Adrenal gland (tissue), 19 donors: ENCODE measurements at places on chromosomes 3 and 15. TPM values are rescaled to one million over a fixed set of nuclear protein-coding genes. Genes with fewer than 3 reads are reported as not detected.

The ATP10A gene
- polyA plus RNA-seq: 19.6 TPM

The SAMMSON gene
- polyA plus RNA-seq: not detected

The TF gene
- 1.9 TPM for polyA plus RNA-seq

The RBMS3 gene
- 8.7 TPM for polyA plus RNA-seq

The RBM6 gene
- 54.6 TPM for polyA plus RNA-seq

The KLHL25 gene
- 1.4 TPM for polyA plus RNA-seq

The ADPRH gene
- 13.5 TPM for polyA plus RNA-seq

The TMOD2 gene
- polyA plus RNA-seq: 1.4 TPM

The SPTBN5 gene
- polyA plus RNA-seq: 0.42 TPM

The ITPKA gene
- polyA plus RNA-seq: 0.73 TPM

The GOLGA8J gene
- not detected for polyA plus RNA-seq

The PCLAF gene
- 1.8 TPM for polyA plus RNA-seq

The ALDH1L1 gene
- 19.3 TPM for polyA plus RNA-seq

The PRTG gene
- polyA plus RNA-seq: 1.8 TPM

The CA12 gene
- 0.37 TPM for polyA plus RNA-seq

The CDHR4 gene
- polyA plus RNA-seq: not detected

The INKA1 gene
- 15.2 TPM for polyA plus RNA-seq

The CHRNA7 gene
- polyA plus RNA-seq: 5.3 TPM

The ELL3 gene
- polyA plus RNA-seq: 3.5 TPM

The CFAP91 gene
- 12.9 TPM for polyA plus RNA-seq

The SKOR1 gene
- not detected for polyA plus RNA-seq

The DLL4 gene
- 3.6 TPM for polyA plus RNA-seq

The ARL14 gene
- polyA plus RNA-seq: not detected

The CEP63 gene
- polyA plus RNA-seq: 11.2 TPM

The SH2D7 gene
- not detected for polyA plus RNA-seq

The ILDR1 gene
- 0.34 TPM for polyA plus RNA-seq

The KLHL40 gene
- polyA plus RNA-seq: not detected
